ENCODE measurements at places on chromosomes 7 and 10.
A peak's percentile ranks its signal among the peaks of the same experiment; 100 is the strongest.

DNA sequence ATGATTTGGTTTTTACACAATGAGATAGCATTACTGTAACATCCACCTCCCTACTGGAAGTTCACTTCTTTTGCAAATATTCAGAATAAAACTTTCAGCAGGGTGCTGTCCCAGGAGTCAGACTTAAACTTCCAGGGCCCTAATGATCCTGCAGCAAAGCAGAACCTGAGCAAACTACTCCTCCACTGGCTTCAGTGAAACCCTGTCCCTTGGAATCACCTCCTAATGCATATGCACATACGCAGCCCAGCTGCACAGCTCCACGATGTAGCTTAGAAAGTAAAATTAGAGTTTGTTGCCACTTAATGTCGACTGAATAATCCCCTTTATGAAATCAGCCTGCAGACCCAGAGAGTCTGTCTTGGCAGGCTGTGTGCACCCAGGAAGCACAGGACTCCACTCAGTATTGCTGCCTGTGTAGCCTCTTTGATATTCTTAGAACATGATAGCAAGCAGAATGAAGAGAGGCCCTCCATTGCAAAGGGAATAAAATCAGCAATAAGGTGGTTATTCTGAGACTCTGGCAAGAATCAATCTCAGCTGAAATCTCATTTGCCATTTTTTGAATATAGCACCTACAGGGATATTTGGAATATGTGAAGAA, 1.6 kb downstream of the NPSR1 start:
- no peak for DNase-seq

GRCh38 chr10:76305930-76306615, 874.6 kb downstream of the LRMDA start:
- DNase-seq: no peak

DNA sequence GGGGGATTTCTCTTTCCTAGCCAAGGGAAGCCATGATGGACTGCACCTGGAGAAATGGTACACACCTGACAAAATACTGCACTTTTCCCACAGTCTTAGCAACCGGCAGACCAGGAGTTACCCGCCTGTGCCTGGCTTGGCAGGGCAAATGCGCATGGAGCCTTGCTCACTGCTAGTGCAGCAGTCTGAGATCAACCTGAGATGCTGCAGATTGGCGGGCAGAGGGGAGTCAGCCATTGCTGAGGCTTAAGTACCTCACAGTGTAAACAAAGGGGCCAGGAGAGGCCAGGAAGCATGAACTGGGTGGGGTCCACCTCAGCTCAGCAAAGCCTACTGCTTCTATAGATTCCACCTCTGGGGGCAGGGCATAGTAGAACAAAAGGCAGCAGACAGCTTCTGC, 49.4 kb downstream of the OR13A1 start:
- DNase-seq: no peak

- no peak for DNase-seq
Measured at GRCh38 chr10:113524120-113524519, 28.7 kb upstream of the HABP2 start.

DNA sequence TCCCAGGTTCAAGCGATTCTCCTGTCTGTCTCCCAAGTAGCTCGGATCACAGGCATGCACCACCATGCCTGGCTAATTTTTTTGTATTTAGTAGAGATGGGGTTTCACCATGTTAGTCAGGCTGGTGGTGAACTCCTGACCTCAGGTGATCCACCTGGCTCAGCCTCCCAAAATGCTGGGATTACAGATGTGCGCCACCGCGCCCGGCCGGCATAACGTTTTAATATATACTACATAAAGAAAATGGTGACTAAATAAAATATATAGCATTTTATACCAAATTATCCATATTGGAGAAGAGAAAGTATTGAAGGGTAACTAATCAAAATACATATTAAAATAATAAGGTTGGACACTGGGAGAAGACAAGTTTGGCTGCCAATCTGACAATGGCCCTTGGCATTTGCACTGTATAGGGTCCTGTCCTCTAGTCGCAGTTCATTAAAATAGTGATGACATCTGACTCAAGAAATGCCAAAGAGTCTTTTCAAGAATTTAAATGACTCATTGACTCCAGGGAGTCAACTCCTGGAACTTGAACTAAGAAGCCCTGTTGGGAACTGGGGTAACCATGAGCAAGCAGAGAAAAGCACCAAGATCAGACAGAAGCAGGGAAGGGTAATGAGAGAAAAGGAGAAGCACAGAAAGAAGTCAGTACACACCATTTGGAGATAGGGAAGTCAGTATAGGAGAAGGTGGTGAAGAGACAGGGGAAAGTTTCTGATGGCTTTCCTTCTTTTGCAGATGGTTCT, 91.1 kb downstream of the CH25H start:
- DNase-seq: no peak

DNA sequence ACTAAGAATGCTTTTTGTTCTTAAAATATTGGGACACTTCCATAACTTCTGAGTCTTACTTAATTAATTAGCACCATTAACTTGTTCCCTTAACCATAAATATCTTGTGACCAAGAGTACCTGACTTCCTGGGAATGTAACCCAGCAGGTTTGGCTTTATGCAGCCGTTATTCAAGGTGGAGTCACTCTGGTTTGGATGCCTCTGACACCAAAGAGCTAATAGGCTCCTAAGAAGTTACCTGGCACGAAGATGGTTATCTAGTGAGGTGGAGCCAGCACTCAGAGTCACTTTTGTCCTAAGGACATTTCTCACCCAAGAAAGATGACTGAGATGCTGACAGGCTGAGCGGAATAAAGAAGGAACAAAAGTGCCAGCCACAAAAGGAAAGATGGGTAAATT, 172.3 kb downstream of the C1GALT1 start:
- DNase-seq: no peak

- no peak for DNase-seq
Measured at GRCh38 chr7:96178581-96178980, 143.3 kb downstream of the SLC25A13 start.

GRCh38 chr10:78544423-78545090, 510.9 kb downstream of the RPS24 start:
- DNase-seq: no peak

DNA sequence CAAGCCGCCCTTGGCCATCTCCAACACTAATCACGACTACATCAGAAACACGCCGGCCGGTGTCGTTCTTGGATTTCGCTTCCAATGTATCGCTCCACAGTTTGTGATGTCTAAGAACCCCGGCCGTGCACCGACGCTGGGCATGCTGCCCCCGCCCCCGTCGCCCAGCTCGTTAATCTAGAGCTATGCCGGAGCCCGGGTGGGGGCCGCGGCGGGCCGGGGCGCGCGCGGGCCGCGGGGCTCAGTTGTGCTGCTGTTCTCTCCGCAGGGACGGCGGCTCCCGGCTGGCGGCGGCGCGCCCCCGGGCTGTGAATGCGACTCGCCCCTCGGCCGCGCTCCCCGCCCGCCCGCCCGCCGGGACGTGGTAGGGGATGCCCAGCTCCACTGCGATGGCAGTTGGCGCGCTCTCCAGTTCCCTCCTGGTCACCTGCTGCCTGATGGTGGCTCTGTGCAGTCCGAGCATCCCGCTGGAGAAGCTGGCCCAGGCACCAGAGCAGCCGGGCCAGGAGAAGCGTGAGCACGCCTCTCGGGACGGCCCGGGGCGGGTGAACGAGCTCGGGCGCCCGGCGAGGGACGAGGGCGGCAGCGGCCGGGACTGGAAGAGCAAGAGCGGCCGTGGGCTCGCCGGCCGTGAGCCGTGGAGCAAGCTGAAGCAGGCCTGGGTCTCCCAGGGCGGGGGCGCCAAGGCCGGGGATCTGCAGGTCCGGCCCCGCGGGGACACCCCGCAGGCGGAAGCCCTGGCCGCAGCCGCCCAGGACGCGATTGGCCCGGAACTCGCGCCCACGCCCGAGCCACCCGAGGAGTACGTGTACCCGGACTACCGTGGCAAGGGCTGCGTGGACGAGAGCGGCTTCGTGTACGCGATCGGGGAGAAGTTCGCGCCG, 1.9 kb downstream of the VWC2 start:
- peak; percentile 81 for DNase-seq

Measured in posterior cingulate gyrus (tissue), 11 donors.